GM04504 (cell line): ENCODE measurements at places on chromosomes 12 and 14.

DNA sequence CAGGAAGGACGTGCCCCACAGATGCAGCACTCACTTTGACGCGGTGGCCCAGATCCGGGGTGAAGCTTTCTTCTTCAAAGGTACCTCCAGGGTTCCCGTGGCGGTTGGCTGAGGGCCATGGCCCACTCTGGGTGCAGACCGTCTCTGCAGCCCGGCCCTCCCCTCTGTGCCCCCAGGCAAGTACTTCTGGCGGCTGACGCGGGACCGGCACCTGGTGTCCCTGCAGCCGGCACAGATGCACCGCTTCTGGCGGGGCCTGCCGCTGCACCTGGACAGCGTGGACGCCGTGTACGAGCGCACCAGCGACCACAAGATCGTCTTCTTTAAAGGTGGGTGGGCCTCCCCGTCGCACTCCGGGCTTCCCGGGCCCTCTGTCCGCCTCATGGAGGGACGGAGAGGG is 16.9 kb downstream of the MMP17 start:
- no peak for DNase-seq

DNA sequence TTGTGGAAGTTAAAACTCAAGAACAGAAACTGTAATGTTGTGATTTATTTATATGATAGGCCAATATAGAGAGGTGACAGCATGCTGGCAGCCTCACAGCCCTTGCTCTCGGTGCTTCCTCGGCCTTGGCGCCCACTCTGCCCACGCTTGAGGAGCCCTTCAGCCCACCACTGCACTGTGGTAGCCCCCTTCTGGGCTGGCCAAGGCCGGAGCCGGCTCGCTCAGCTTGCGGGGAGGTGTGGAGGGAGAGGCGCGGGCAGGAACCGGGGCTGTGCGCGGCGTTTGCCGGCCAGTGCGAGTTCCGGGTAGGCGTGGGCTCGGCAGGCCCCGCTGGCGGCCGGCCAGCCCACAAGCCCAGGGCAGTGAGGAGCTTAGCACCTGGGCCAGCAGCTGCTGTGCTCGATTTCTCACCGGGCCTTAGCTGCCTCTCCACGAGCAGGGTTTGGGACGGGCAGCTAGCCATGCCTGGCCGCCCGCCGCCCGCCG is 65.8 kb upstream of the SLC8A3 start:
- no peak for DNase-seq

DNA sequence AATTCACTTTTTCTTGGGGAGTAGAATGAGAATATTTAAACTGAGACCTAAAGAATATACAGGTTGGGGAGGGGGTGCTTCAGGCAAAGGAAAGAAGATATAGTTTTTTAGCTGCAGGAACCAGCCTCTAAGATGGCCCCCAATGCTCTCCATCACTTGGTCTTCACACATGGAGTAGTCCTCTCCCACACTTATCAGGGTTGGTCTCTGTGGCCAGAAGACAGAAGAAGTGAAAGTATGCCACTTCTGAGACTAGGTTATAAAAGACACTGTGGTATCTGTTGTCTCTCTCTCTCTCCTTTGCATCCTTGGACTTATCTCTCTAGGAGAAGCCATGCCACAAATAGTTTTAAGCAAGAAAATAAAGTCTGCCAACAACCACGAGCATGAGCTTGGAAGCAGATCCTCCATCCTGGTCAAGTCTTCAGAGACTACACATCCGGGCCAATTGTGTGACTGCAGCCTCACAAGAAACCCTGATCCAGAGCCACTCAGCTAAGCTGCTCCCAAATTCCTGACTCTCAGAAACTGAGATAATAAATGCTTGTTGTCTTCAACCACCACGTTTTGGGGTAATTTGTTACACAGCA is 18.0 kb downstream of the PUS7L start:
- no peak for DNase-seq

DNA sequence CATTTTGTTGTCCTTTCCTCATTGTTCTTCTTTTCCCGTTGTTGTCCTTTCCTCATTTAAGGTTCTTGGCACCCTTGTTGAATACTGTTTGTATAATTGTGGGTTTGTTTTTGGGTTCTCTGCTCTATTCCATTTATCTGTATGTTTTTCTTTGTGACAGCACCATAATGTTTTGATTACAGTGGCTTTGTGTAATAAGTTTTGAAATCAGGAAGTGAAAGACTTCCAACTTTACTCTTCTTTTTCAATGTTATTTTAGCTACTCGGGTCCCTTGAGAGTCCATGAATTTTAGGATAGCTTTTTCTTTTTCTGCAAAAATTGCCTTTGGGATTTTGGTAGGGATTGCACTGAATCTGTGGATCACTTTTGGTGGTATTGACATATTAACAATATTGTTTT is 28.1 kb downstream of the ETNK1 start:
- peak; percentile 8 for DNase-seq

DNA sequence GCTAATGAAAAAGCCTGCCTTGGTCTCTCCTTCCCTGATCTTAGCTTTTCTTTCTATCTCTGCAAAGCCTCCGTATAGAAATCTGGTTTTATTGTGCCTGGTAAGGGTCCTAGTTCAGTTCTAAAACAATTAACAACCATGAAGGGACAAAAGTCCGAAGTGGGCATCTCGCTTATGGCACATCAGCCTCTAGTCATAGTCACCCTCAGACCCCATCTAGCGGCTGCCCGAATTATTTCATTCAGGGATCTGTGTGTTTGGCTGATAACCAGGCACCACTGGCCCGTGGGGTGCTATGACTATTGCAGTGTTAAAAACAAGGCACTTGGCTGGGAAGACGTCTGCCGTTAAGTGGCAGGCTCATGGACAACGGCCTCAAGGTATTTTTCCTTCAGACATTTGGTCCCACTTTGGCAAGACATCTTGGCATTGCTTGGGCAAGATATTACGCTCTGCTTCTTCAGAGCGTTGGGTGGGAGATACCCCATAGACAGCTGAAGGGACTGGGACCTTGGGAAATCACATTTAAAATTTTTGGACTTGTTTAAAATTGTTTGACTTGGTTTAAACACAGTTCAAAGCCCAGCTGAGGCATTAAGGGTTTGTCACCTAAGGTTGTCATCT is 87.1 kb downstream of the SINHCAF start:
- DNase-seq = peak; percentile 22

DNA sequence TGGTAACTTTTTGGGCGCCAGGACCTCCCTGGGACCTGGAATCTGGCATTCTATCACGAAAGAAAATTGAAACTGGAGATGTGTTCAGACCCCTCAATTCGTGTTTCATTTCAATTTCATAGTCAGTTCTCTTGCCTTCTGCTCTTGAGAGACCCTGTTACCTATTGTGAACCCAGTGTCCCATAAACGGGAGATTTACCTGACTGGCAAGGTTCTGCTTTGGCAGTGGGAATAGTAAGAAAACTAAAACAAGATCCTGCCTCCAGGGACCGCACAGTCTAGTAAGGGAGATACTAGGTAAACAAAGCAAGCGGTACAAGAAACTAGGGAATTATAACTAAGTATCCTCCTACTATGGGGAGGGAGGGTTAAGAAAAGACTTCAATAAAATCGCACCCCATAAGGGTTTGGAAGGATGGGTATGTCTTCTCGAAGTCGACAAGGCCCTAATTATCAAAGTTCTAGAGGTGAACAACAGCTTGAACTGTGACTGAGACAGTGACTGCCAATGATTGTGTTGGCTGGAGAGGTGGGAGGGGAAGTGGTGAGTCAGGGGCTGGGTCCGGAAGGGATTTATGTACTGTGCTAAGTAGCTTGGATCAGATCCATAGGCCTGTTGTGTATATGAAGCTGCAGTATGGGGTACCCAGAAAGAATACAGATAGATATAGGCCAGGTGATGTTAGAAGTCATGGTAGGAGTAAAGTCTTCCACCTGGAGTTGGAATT is 754 bp downstream of the ACSS3 start:
- no peak for DNase-seq

- no peak for DNase-seq
Observed at GRCh38 chr14:50835280-50835679, 4.3 kb upstream of the NIN start.

DNA sequence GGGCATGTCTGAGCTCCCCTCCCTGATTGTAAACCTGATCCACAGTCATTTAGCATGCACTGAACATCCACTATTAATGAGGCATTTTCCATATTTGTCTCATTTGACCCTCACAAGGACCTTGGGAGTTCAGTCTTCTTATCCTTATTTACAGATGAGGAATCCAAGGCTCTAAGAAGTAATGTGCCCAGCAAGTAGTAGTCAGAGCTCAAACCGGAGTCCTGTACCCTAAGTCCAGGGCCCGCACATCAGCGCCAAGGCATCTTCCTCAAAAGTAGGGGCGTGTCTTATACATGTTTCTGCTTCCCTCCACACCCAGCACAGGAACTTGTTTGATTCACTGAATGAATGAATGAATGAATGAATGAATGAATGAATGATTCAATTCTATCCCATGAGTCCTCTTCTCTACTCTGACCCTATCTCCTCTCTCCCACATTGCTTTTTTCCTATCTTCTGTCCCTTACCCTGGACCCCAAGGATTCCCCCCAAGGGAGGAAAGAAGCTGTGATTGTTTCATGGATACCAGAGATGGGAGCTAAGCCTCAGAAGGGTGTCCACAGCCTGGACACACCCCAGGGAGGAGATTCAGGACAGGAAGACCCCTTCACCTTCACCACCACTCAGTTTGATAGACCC is 21.8 kb upstream of the KRT8 start:
- DNase-seq = no peak

- no peak for DNase-seq
Observed at GRCh38 chr12:2092890-2093289, 40.1 kb downstream of the CACNA1C start.

- no peak for DNase-seq
Observed at GRCh38 chr12:6205144-6205539, 4.9 kb downstream of the CD9 start.

DNA sequence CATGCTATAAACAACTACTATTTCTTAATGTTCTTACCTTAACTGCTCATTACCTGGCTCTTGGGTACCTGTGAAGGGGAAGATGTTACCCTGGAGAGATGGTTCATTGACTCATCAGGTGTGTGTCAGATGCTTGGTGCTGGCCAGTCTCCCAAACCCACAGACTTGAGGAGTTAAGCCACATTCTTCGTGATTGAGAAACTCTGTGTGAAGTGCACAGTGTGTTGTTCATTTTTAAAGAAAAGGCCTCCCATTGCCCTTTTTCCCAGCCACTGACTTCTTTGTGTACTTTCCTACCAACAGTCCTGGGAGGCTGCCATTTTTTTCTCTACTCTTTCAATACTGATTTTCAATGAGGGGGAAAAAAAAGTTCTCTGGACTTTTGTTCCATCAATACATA is 3.2 kb downstream of the MGST1 start:
- peak; percentile 82 for DNase-seq

- no peak for DNase-seq
Observed at GRCh38 chr14:78737116-78737515, 566.9 kb downstream of the NRXN3 start.

DNA sequence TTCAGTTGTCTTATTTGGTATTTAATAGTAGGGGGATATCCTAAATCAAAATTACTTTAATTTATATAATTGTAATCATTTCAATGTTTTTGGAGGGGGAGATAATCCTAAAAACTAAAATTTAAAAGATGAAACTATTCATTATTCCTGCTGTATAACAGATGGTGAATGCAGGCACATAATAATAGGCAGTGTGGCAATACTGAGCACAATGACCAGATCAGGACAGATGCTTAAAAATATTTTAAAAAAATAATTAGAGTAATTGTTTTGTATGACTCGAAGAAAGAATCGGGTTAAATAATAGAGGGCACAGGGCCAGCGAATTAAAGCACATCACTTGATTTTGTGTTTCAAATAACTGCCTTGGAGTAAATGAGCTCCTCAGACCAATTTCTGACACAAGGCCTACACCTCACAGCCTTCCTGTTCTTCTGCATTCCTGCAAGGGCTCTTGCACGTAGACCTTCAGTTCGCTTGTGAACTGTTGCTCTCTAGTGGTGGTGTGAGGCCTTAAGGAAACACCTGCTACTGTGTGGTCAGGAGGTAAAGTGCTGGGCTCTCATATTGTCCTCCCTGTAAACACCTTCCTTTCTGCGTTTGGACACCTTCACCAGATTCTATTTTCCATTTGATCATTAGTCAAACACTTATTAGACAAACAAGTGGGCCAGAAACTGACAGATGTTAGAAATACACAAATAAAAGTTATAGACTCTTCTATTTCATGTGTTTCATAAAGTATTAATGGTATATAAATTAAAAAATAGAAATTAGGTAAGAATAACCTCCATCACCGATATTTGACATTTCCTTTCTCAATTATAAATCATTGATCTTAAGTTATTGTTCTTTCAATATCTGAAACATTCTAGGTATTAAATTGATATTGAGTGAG is 29.3 kb upstream of the KLRF1 start:
- peak; percentile 34 for DNase-seq

DNA sequence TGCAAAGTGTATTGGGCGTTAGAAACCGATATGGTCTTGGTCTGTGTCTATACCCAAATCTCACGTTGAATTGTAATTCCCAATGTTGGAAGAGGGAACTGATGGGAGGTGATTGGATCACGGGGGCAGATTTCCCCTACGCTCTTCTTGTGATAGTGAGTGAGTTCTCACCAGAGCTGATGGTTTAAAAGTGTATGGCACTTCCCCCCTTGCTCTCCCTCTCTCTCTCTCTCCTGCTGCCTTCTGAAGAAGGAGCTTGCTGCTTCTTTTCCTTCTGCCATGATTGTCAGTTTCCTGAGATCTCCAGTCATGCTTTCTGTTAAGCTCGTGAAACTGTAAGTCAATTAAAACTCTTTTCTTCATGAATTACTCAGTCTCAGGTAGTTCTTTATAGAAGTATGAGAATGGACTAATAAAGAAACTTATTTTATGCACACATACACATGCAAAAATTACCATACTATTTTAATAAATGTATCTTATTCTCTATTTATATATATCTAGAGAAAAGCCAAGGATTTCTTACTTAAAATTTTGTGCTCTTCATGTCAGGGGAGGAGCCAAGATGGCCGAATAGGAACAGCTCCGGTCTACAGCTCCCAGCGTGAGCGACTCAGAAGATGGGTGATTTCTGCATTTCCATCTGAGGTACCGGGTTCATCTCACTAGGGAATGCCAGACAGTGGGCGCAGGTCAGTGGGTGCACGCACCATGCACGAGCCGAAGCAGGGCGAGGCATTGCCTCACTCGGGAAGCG is 1891.0 kb upstream of the FLRT2 start:
- DNase-seq = no peak

DNA sequence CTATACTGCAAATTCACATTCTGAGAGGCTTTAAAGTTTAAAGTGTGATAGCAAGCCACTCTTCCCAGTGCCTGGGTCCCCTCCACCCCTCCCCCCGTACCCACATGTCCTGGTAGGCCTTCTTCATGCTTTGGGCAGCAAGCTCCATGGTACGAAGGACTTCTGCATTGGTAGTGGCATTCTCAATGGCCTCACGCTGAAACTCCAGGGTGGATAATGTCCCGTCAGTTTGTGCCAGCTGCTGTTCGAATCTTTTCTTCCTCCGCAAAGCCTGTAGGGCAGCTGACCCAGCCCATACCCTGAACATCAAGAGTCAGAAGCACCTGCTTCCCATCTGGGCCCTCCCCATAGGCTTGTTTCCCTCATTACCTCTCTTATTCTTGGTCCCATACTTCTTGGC is 2.0 kb downstream of the CHMP4A start:
- DNase-seq = no peak

GRCh38 chr14:53814392-53814791 is 142.2 kb downstream of the BMP4 start:
- no peak for DNase-seq

- peak; percentile 69 for DNase-seq
Observed at GRCh38 chr12:54419088-54419887, at the start of gene ITGA5. TSS of gene ITGA5 (minus strand) at chr12:54419266. CDS start at chr12:54419198, 68 bp downstream.
